Hepatocyte (in vitro differentiated cells): ENCODE measurements at places on chromosomes 3 and 15.
A peak's percentile ranks its signal among the peaks of the same experiment; 100 is the strongest.

GRCh38 chr3:101072300-101072699 is 79.1 kb upstream of the ABI3BP start:
- peak; percentile 16 for DNase-seq
- H3K36me3 ChIP-seq: no peaks in the 10 kb centered on the region
- H3K4me3 ChIP-seq: no peak overlapping the region
- peak overlapping the region; percentile 46 for H3K27ac ChIP-seq

- H3K4me1 ChIP-seq: peaks cover 21% of the 10 kb centered on the region
- no peaks in the 10 kb centered on the region for H3K27me3 ChIP-seq
- no peak for DNase-seq
Observed at GRCh38 chr3:99899603-99900002, 81.9 kb downstream of the CMSS1 start.

DNA sequence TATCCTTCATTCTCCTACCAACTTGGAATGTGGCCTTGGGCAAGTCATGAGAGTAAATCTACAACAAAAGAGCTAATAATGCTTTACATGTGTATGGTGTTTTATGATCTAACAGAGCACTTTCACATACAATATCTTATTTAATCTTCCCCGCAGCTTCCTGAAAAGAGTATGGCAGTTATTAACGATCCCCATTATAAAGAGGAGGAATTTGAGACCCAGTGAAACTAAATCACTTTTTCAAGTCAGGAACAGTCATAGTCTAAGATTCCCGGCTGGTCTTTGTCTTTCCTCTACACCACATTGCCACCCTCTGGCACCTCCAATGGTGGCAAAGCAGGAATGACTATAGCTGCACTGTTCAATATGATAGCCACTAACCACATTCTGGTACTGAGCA is 69.7 kb upstream of the CMSS1 start:
- DNase-seq: peak; percentile 28
- no peak overlapping the region for H3K4me3 ChIP-seq
- no peaks in the 10 kb centered on the region for H3K27me3 ChIP-seq
- H3K27ac ChIP-seq: no peak overlapping the region
- H3K36me3 ChIP-seq: no peaks in the 10 kb centered on the region

DNA sequence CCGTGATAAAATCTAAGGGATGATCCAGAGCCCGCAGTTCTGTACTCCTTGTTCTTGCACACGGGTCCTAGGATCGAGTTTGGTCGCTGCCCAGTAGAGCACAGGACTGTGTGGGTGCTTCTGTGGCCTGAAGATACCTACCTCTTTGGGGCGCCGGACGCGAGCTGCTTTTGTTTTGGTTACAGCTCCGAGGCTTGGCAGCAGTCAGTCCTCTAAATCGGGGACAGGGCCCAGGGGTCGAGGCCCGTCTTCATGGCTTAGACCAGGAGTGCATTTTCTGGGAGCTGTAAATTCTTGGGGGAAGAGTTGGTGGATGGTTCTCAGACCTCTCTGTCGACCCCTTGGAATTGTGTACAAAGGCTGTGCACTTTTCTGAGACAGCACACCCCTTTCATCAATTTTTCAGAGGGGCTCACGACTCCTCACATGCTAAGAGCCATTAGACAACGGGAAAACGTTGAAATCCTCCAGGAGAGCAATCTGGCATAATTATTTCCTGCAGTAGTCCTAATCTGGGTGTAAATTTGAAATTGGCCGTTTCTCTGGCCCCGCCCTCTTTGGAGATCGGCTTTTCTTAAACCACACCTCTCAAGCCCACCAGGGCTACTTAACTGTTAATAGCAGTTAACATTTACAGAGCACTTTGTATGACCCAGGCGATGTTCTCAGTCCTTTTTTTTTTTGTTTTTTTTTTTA is 928 bp downstream of the CEP97 start:
- no peaks in the 10 kb centered on the region for H3K4me1 ChIP-seq
- H3K27me3 ChIP-seq: no peaks in the 10 kb centered on the region
- peak; percentile 36 for DNase-seq

DNA sequence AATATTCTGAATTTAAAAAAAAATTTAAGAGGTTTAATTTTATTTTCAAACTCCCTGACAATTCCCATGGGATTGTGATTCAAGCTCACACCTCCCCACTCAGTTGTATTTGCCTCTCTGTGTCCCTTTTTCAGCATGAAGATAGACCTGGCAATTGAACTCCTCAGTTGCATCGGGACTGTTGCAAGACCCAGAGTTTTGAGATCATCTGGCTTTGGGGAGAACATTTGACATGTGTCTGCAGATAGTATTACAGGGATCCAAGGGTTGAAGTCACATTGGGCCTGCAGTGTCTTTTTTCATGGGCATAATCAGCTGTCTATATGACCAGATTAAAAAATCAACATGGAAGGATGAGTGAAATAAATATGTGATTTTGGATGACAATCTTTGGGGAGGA is 91.1 kb upstream of the EOMES start:
- H3K4me1 ChIP-seq: no peaks in the 10 kb centered on the region
- no peak overlapping the region for H3K27ac ChIP-seq
- no peaks in the 10 kb centered on the region for H3K27me3 ChIP-seq
- no peak overlapping the region for H3K4me3 ChIP-seq
- no peak for DNase-seq

DNA sequence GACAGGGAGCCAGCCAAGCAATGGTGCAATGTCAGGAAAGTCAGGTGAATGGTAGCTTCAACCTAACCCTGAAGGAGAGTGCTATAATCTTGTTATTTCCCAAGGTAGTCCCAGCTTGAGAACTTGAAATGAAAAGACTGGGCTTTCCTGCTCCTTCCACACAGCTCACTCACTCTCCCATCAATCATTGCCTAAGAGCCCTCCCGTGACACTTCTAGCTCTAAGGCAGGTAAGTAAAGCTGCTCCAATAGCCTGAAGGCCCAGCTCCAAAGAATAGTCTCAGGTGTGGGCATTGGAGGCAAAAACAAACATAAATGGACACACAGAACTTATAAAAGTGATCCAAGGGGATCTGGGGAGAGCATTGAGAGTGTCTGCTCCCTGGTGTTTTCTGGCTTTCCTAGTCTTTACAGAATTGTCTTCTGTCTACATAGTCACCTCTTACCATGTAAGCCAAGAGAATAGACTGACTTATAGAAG is 63.1 kb upstream of the TBC1D5 start:
- H3K27me3 ChIP-seq: no peaks in the 10 kb centered on the region
- no peaks in the 10 kb centered on the region for H3K4me1 ChIP-seq
- DNase-seq: no peak
- H3K27ac ChIP-seq: no peak overlapping the region
- no peak overlapping the region for H3K4me3 ChIP-seq
- H3K36me3 ChIP-seq: no peaks in the 10 kb centered on the region

DNA sequence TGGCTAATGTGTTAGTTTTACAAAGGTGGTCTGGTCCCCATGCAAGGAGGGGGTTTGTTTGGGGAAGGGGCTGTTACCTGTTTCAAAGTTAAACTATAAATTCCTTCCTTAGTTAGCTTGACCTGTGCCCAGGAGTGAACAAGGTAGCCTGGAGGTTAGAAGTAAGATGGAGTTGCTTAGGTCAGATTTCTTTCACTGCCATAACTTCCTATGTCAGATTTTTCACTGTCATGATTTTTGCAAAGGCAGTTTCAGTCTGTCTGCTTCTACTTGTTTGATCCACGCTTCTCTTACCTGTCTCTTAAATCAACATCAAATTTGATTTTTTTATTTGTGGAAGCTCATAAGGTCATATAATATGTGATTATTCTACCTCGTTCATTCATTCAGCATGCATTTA is 28.6 kb downstream of the STARD9 start:
- no peaks in the 10 kb centered on the region for H3K27me3 ChIP-seq
- no peaks in the 10 kb centered on the region for H3K36me3 ChIP-seq
- no peak for DNase-seq
- H3K4me1 ChIP-seq: peaks cover 10% of the 10 kb centered on the region

DNA sequence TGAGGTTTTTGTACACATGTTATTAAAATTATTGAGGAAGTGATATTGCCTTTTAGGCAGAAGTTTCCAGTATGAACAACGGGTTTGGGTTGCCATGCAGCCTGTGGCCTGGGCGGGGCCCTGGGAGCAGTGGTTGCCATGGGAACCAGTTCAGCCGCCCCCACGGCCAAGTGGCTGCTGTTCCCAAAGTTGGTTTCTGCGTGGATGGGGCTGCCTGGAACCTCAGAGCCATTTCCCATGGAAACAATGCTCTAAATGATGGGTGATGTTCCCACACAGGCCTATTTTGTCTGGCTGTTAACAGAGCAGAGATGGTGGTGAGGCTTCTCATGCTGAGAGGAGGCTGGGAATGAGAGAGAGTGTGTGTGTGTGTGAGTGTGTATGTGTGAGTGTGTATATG is 19.5 kb downstream of the MRAS start:
- no peaks in the 10 kb centered on the region for H3K27me3 ChIP-seq
- no peaks in the 10 kb centered on the region for H3K4me1 ChIP-seq
- DNase-seq: no peak
- no peaks in the 10 kb centered on the region for H3K36me3 ChIP-seq

DNA sequence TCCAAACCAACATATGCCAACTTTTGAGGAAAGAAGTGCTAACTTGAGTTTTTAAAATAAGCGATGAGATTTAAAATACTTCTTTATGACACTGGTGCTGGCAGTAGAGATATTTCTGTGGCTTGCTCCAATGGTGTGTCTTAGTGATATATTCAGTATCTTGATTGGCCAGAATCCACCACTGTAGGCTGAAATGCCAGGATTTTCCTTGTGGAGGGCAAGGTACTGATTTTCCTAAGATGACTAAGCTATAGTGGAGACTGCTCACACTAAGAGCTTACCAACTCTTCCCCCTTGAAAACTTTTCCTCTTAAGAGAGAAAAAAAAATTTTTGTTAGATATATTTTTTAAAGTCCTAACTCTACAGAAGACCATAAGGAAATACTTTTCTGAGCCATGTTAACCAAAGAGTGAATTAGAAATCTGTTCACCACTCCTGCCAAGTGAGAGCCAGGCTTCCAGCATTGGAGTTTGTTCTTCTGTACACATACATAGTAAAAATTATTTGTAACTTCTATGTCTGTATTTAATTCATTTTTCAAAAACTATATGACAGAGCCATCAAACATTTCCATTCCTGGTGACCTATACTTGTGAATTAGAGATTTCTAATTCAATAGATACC is 109.1 kb downstream of the PPP2R3A start:
- no peaks in the 10 kb centered on the region for H3K27me3 ChIP-seq
- H3K4me3 ChIP-seq: no peak overlapping the region
- no peak overlapping the region for H3K27ac ChIP-seq
- no peaks in the 10 kb centered on the region for H3K36me3 ChIP-seq

DNA sequence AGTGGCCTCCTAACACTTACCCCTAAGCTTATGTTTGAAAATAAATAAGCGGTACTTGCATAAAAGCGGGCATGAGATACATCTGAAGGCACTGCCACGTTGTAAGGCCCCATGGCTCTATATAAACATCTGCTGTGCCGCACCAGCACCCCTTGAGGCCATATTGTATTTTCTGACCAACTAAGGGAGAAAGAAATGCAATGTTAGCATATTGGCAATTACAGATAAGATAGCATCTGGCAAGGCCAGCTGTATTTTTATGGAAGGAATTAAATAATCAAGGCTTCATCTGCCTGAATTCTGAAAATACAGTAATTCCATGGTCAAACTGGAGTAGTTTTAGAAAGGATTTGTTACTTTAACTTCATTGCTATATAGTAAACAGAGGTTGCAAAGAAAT is 28.7 kb downstream of the TMEM39A start:
- no peak overlapping the region for H3K27ac ChIP-seq
- H3K36me3 ChIP-seq: peaks cover 12% of the 10 kb centered on the region
- H3K27me3 ChIP-seq: no peaks in the 10 kb centered on the region
- DNase-seq: no peak
- no peaks in the 10 kb centered on the region for H3K4me1 ChIP-seq

- H3K36me3 ChIP-seq: no peaks in the 10 kb centered on the region
- no peaks in the 10 kb centered on the region for H3K27me3 ChIP-seq
- no peak overlapping the region for H3K27ac ChIP-seq
- H3K4me3 ChIP-seq: no peak overlapping the region
Observed at GRCh38 chr3:40240921-40241320, 68.6 kb upstream of the EIF1B start.

GRCh38 chr3:88131695-88132094 is 18.1 kb upstream of the C3orf38 start:
- DNase-seq: no peak
- no peak overlapping the region for H3K4me3 ChIP-seq
- H3K36me3 ChIP-seq: no peaks in the 10 kb centered on the region
- no peaks in the 10 kb centered on the region for H3K27me3 ChIP-seq
- H3K4me1 ChIP-seq: peaks cover 6% of the 10 kb centered on the region
- no peak overlapping the region for H3K27ac ChIP-seq

DNA sequence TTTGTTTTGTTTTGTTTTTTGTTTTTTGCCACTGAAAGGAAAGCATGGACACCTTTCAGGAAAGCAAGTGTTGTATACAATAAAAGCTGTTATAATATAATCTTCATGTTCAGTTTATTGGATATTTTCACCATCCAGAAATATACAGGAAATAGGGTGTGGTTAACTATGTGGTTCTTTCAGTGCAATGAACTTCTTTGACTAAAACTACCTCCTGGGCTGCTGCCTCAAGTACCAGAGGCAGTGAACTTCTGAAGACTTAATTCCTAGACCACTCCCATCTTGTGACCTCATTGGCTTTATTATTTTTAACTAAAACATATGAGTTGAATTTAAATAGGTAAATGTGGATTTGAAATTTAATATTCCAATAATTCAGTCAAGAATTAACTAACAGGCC is 27.1 kb upstream of the TBL1XR1 start:
- DNase-seq: no peak
- no peaks in the 10 kb centered on the region for H3K4me1 ChIP-seq
- no peak overlapping the region for H3K27ac ChIP-seq
- no peak overlapping the region for H3K4me3 ChIP-seq
- H3K36me3 ChIP-seq: no peaks in the 10 kb centered on the region

GRCh38 chr3:158911586-158911985 is 109.7 kb downstream of the MFSD1 start:
- no peaks in the 10 kb centered on the region for H3K27me3 ChIP-seq
- no peak for DNase-seq
- no peak overlapping the region for H3K27ac ChIP-seq
- no peaks in the 10 kb centered on the region for H3K36me3 ChIP-seq
- H3K4me1 ChIP-seq: no peaks in the 10 kb centered on the region

GRCh38 chr15:54119051-54119450 is 140.8 kb downstream of the UNC13C start:
- no peaks in the 10 kb centered on the region for H3K4me1 ChIP-seq
- H3K4me3 ChIP-seq: no peak overlapping the region
- no peaks in the 10 kb centered on the region for H3K27me3 ChIP-seq
- no peak for DNase-seq
- H3K27ac ChIP-seq: no peak overlapping the region

DNA sequence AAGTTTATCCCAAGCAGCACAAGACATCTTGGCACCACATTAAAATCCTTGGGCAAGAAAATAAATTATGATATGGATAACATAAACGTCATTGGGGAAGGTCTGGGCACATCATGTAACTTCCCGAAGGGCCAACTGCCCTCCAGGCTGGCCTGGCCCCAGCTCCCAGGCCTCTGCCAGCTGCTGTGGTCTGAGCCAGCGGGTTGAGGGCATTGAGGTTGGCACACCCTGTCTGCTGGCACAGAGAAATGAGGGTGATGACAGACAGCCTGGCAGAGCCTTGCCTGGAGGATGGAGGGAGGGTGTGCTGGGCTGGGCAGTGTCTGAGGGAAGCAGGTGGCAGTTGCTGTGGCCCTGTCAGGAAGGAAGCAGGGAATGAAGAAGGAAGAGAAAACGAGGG is 3.3 kb upstream of the RBSN start:
- no peak overlapping the region for H3K4me3 ChIP-seq
- no peak overlapping the region for H3K27ac ChIP-seq
- H3K27me3 ChIP-seq: no peaks in the 10 kb centered on the region
- no peaks in the 10 kb centered on the region for H3K36me3 ChIP-seq
- DNase-seq: no peak
